ENCODE measurements at places on chromosomes 5 and 9.

- H3K27me3 ChIP-seq, result peaks cover 4% of the 10 kb centered on the region
- no peak for DNase-seq
- H3K4me1 ChIP-seq, result no peaks in the 10 kb centered on the region
- no peak overlapping the region for H3K27ac ChIP-seq
- no peak overlapping the region for H3K4me3 ChIP-seq
Observed at GRCh38 chr9:70035691-70036090, 8.0 kb upstream of the MAMDC2 start.

GRCh38 chr9:78821126-78821822, 524.3 kb downstream of the PSAT1 start:
- H3K27me3 ChIP-seq, result no peaks in the 10 kb centered on the region
- no peaks in the 10 kb centered on the region for H3K36me3 ChIP-seq
- H3K4me3 ChIP-seq, result no peak overlapping the region
- H3K4me1 ChIP-seq, result no peaks in the 10 kb centered on the region

DNA sequence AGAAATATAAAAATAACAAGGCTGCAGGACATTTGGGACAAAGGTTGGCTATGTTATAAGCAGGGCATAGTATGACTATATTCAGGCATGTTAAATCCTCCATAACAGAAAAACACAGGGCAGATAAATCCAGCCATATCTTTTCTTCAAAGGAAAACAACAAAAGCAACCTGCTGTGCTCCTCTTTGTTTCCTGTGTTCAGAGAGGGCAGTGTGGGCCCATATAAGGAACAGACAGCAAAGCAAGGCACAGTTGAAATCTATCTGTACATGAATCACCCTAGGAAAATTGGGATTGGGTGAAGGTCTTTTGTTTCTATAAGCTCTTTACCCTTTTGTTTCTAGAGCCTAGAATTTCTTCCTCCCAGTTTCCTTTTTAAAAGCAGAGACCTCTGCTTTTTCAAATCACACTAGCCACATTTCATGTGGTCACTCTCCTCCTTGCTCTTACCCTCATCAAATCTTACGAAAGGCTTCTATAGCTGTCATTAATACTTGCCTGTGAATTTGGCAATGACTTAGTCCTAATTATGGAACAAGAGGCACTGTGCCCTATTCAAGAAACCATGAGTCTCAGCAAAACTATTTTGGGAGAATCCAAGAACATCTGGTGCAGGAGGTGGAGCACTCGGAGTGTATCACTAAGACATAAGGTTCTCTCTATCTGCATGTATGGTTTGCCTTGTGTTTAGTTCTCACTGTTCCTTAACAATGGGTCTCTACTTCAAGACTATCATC, 1.8 kb downstream of the GZMA start:
- no peaks in the 10 kb centered on the region for H3K27me3 ChIP-seq
- DNase-seq, result no peak
- H3K36me3 ChIP-seq, result no peaks in the 10 kb centered on the region
- no peak overlapping the region for H3K27ac ChIP-seq
- peaks cover 51% of the 10 kb centered on the region for H3K4me1 ChIP-seq

DNA sequence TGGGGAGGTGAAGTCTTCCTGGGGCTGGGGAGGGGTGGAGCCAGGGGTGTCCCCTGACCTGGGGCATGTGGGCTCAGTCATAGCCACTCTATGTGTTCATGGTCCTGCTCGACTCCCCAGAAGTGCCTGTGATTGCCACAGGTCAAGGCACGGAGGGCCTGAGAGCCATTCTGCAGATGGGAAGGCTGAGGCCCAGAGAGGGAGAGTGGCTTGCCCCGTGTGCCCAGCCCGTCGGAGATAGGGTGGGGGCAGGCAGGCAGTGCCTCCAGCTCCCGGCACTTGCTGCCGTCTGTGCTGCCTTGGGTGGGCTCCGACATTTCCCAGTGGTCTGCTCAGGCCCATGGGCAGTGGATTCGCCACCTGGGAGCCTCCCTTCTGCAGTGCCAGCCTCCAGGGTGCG, 74.0 kb downstream of the RXRA start:
- no peak for DNase-seq
- no peak overlapping the region for H3K27ac ChIP-seq
- no peaks in the 10 kb centered on the region for H3K27me3 ChIP-seq
- peaks cover 44% of the 10 kb centered on the region for H3K4me1 ChIP-seq
- no peak overlapping the region for H3K4me3 ChIP-seq

DNA sequence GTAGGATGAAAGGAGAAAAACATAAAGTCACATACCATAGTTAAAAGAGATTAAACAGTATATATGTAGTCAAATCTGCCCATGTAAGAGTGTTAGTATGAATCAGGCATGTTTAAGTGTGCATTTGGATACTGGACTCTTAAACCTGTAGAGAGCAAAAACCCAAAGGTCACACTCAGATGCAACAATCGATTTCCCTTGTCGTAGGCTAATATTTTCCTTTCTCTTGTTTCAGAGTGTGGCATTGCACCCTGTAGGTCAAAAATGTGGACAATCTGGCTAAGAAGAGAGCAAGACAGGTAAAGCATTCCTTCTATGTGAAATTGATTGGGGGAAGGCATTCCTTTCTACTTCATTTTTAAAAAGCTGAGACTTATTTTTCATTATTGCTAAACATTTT, 8.9 kb downstream of the JAKMIP2 start:
- no peaks in the 10 kb centered on the region for H3K36me3 ChIP-seq
- H3K27ac ChIP-seq, result no peak overlapping the region
- no peak for DNase-seq
- H3K4me1 ChIP-seq, result no peaks in the 10 kb centered on the region

GRCh38 chr9:97954550-97954989, 16.6 kb upstream of the HEMGN start:
- H3K4me3 ChIP-seq, result no peak overlapping the region
- DNase-seq, result peak; percentile 67
- no peak overlapping the region for H3K27ac ChIP-seq
- H3K36me3 ChIP-seq, result no peaks in the 10 kb centered on the region
- no peaks in the 10 kb centered on the region for H3K27me3 ChIP-seq
- peaks cover 10% of the 10 kb centered on the region for H3K4me1 ChIP-seq

GRCh38 chr5:167065794-167066193, 1225.7 kb upstream of the WWC1 start:
- no peak overlapping the region for H3K27ac ChIP-seq
- DNase-seq, result no peak

DNA sequence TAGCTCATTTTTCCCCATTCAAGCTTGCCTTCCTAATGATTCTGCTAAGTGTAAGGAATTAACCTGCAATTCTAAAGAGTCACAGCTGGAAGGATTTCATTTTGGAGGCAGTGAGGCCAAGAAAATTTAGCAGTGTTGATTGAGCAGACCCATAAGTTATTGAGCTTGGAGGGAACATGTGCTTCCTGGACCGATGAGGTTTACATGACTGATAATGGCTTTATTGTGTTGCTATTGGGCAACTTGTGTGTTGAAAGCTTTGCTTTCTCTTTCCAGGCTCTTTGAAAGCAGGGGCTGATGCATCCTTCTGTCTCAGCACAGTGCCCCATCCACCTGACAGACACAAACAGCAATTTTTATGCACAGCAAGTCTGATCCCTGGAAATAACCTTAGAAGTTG, 398.9 kb upstream of the PCSK5 start:
- DNase-seq, result no peak
- no peak overlapping the region for H3K4me3 ChIP-seq
- H3K27ac ChIP-seq, result no peak overlapping the region

DNA sequence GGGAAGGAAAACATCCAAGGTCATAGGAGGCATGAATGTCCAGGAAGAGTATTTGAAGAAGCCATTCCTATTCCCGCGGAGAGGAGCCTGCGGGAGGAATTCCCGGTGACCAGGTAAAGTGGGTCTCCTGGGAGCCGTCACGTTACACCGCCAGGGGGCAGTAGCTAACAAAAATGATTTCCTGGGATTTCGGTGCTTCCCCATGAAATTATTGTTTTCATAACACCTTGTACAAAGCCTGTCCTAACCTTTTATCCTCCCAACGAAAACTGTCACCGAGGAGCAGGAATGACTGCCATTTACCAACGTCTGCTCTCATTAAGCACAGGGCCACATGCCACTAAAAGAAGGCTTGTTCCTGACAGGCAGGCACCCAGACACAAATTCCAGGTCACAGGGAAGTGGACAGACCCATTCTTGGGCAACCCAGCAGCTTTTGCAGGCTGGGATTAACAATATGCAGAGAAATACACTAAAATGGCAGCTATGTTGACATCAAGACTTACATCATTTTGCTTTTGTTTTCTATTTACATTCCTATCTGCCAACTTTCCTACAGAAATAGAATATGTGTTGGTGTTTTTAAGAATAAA, 41.2 kb upstream of the CTSL start:
- H3K4me1 ChIP-seq, result peaks cover 13% of the 10 kb centered on the region
- no peaks in the 10 kb centered on the region for H3K27me3 ChIP-seq
- H3K27ac ChIP-seq, result no peak overlapping the region
- no peak overlapping the region for H3K4me3 ChIP-seq
- no peaks in the 10 kb centered on the region for H3K36me3 ChIP-seq

- H3K27ac ChIP-seq, result no peak overlapping the region
- no peaks in the 10 kb centered on the region for H3K27me3 ChIP-seq
- H3K36me3 ChIP-seq, result no peaks in the 10 kb centered on the region
- no peak for DNase-seq
- H3K4me1 ChIP-seq, result no peaks in the 10 kb centered on the region
Observed at GRCh38 chr9:86975036-86975435, 27.7 kb upstream of the GAS1 start.

DNA sequence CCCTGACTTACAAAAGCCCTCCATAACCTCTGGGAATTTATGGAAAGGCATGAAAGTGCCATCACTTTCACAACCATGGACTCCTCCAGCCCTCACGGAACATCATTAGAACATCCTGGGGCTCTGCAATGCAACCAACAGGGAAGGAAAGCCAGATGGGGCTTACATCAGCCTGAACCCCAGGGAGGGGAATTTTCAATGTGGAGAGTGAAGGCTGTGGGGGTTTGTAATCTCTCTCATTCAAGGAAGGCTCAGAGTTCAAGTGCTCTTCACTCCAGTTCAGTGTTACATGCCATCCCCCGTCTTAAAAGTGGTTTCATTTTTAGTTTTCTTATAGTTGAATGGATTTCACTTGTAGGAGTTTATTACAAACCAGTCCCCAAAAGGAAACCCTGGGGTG, 5.7 kb downstream of the SPRY4 start:
- no peak overlapping the region for H3K27ac ChIP-seq
- H3K27me3 ChIP-seq, result peaks cover 17% of the 10 kb centered on the region
- peaks cover 6% of the 10 kb centered on the region for H3K4me1 ChIP-seq
- H3K36me3 ChIP-seq, result no peaks in the 10 kb centered on the region
- H3K4me3 ChIP-seq, result no peak overlapping the region

Data from naive thymus-derived CD4-positive, alpha-beta T cell (primary cell).